ENCODE measurements at places on chromosomes 4 and X. TPM values are rescaled to one million over a fixed set of nuclear protein-coding genes. Genes with fewer than 3 reads are reported as not detected.
A peak's percentile ranks its signal among the peaks of the same experiment; 100 is the strongest.

GRCh38 chr4:74444891-74445642, at the start of gene AREG:
Gene AREG, plus strand, starts transcription at chr4:74445136. Its CDS starts 210 bp downstream, at chr4:74445346.
- H3K27ac ChIP-seq, result peak within 1 kb of the TSS; percentile 84
- H3K4me1 ChIP-seq, result no peaks in the 10 kb centered on the region
- H3K36me3 ChIP-seq, result no peaks in the 10 kb centered on the region

DNA sequence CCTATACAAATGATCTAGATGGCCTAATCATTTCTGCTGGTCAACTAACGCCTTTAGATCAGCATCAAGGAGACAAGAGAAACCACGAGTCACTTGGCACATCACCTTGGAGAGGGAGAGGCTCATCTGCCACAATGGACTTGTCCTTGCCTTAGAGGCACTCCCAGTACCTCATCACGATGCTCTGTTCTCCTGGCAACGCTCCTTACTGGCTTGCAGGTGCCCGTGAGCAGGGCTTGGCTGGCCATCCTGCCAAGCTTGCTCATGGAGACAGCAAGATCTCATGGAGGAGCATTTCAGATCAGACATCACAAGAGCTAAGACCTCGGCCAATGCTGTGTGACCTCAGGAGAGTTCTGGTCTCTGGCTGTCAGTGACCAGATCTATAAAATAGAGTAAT, 2.7 kb upstream of the SMIM20 start:
- no peak for DNase-seq
- no peaks in the 10 kb centered on the region for H3K36me3 ChIP-seq
- H3K27me3 ChIP-seq, result no peaks in the 10 kb centered on the region
- H3K27ac ChIP-seq, result no peak overlapping the region

- no peaks in the 10 kb centered on the region for H3K36me3 ChIP-seq
- no peak overlapping the region for H3K4me3 ChIP-seq
- H3K4me1 ChIP-seq, result no peaks in the 10 kb centered on the region
- H3K27me3 ChIP-seq, result no peaks in the 10 kb centered on the region
- no peak overlapping the region for H3K27ac ChIP-seq
These were observed 1907.6 kb upstream of the TENM3 start for GRCh38 chr4:180335566-180335965.

DNA sequence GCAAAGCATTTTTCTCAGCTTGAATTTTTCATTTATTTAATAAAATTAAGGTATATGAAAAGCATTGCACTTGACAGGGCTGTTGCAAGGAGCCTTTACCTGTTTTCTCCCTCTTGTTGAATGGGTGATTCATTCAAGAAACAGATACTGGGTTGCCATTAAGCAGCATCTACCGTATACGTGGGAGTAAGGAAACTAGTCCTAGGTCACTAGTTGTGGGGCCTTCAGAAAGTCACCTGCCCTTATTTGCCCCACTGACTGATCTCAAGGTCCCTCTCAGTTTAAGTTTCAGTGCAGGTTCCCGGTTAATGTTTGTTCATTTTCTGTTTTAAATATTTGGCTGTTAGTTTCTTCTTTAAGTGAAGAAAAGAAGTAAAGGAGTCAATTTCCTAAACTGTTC, 34.0 kb downstream of the LHFPL1 start:
- no peak for DNase-seq
- no peaks in the 10 kb centered on the region for H3K36me3 ChIP-seq
- H3K27me3 ChIP-seq, result no peaks in the 10 kb centered on the region
- no peak overlapping the region for H3K27ac ChIP-seq

DNA sequence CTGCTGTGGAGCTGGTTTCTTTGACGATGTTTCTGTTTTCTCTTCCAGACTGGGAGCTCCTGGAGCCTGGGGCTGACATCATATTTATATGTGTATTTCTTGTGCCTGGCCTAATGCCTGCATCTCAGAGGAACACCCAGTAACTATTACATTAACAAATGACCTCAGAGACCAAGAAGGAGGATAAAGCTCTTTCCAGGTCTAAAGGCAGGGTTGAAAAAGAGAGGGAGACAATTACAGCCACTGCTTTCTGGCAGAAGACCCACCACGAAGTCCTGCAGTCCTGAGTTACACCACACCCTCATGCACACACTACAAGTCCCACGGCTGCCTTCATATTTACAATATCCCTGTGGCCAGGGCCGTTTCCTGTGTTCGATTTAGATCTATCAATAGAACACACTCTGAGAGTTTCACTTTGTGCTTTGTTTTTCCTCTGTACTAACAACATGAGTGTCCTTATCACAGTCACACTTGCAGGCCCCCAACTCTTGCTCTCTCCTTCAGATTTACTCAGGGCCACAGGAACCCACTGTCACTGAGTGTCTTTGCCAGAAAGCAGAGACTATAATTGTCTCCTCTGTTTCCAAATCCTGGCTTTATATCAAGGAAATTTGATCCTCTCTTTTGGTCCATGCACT, 535.5 kb downstream of the MID1IP1 start:
- H3K4me1 ChIP-seq, result peaks cover 6% of the 10 kb centered on the region
- no peaks in the 10 kb centered on the region for H3K27me3 ChIP-seq
- peak overlapping the region; percentile 66 for H3K27ac ChIP-seq
- no peak overlapping the region for H3K4me3 ChIP-seq
- H3K36me3 ChIP-seq, result no peaks in the 10 kb centered on the region

DNA sequence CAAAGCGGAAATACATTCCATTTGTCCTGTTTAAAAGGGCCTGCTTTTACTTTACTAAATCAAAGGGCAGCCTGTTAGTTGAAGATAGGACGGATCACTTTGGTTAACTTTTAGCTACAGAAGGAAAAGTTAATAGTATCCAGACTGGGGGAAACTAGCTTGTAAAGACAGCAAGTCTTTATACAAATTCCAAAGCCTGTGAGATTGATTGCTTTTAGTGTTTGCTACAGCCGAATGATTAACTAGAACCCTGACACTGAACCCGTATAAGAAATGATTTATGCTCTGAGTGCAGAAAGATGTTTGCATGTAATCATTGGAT, 93.4 kb downstream of the FRAS1 start:
- H3K27ac ChIP-seq, result no peak overlapping the region
- H3K36me3 ChIP-seq, result no peaks in the 10 kb centered on the region
- no peak overlapping the region for H3K4me3 ChIP-seq

DNA sequence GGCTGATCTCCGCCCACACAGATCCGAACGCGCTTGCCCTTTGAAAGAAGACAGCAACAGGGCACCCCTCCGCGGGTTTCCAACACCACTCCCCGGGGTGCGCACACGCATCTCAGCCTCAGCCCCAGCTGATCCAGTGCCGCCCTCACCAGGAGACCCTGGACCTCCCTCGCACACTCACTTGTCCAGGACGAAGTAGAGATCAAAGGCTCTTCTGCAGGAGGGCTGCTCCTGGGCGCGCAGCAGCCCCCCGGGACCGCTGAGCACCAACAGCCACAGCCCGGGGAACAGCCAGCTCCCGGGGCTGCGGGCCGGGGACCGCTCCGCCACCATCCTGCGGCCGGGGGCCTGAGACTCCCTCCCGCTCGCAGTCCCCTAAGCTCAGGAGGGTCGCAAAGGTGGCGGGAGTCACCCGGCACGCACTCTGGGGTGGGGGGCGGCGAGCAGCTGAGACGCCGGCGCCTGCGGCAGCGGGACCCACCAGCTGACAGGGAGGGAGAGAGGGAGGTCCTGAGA, 743 bp downstream of the ANTXR2 start:
- peak; percentile 77 for DNase-seq
- no peaks in the 10 kb centered on the region for H3K36me3 ChIP-seq
- H3K4me3 ChIP-seq, result peak overlapping the region; percentile 74
- peak overlapping the region; percentile 90 for H3K27ac ChIP-seq
- no peaks in the 10 kb centered on the region for H3K27me3 ChIP-seq

- H3K4me1 ChIP-seq, result no peaks in the 10 kb centered on the region
- H3K36me3 ChIP-seq, result no peaks in the 10 kb centered on the region
- H3K4me3 ChIP-seq, result no peak overlapping the region
- no peak for DNase-seq
- H3K27me3 ChIP-seq, result no peaks in the 10 kb centered on the region
- no peak overlapping the region for H3K27ac ChIP-seq
These were observed 23.5 kb upstream of the IL2 start for GRCh38 chr4:122479935-122480416.

- no peak for DNase-seq
- no peaks in the 10 kb centered on the region for H3K36me3 ChIP-seq
- H3K4me1 ChIP-seq, result no peaks in the 10 kb centered on the region
- H3K4me3 ChIP-seq, result no peak overlapping the region
- H3K27ac ChIP-seq, result no peak overlapping the region
These were observed 25.4 kb upstream of the BMPR1B start for GRCh38 chr4:94732358-94732698.

GRCh38 chr4:6308899-6309643, 39.4 kb downstream of the WFS1 start:
- H3K27ac ChIP-seq, result no peak overlapping the region
- no peak for DNase-seq

DNA sequence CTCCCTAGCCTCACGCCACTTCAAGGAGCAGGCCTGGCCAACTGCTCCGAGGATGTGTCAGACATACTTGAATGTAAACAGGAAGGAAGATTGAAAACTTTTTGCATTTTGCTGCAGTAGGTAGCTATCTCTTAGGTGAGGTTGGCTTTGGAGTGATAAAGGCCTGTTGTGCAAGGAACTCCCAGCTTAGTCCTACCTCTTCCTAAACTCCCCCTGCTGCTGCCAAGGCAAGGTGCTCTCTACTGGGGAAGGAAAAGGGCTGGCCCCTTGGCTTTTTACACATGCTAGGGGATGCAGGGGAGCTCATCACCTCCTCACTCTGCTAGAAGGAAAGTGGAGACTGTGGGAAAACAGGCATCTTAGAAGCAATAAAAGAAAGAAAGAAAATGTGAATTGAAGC, 10.7 kb upstream of the BRS3 start:
- no peaks in the 10 kb centered on the region for H3K36me3 ChIP-seq
- no peaks in the 10 kb centered on the region for H3K4me1 ChIP-seq
- H3K4me3 ChIP-seq, result no peak overlapping the region
- DNase-seq, result no peak

- H3K36me3 ChIP-seq, result no peaks in the 10 kb centered on the region
- DNase-seq, result no peak
- no peak overlapping the region for H3K4me3 ChIP-seq
- no peaks in the 10 kb centered on the region for H3K27me3 ChIP-seq
These were observed 164.8 kb upstream of the PITX2 start for GRCh38 chr4:110787707-110788106.

DNA sequence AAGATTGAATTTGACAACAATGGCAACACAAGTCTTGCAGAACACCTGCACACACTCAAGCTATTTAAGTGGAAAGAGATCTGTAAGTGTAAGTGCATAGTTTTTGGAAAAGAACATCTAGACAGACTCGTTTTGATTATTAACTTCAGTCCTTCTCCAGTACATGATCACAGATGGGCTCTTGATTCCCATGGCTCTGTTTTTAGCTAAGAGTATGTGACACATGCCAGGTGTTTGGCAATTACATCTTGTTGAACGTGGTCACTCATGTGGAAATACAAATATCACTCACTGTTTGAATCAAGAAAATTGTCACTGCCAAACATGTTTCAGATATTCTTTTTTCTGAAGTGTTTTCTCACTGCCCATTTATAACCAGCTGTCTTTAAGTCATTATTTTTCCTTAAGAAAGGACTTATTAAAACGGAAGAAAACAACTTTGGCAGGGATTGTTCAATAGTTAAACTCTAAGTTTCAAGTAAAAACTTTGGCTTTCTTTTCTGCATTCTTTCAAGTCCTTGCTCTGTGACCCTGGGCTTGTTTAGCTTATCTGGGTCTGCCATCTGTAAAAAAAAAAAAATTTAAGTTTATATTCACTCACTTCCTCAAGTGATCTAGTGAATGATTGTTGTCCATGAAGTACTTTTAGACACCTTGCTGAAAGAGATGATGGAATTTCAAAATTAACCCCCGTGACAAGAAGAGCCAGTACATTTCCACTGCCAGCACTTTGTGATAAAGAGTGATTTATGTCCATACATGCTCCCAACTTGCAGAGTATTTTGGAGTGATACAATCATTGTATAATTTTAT, 125.4 kb downstream of the ATXN3L start:
- DNase-seq, result no peak
- H3K27me3 ChIP-seq, result no peaks in the 10 kb centered on the region
- H3K36me3 ChIP-seq, result no peaks in the 10 kb centered on the region
- H3K4me1 ChIP-seq, result no peaks in the 10 kb centered on the region
- no peak overlapping the region for H3K27ac ChIP-seq

DNA sequence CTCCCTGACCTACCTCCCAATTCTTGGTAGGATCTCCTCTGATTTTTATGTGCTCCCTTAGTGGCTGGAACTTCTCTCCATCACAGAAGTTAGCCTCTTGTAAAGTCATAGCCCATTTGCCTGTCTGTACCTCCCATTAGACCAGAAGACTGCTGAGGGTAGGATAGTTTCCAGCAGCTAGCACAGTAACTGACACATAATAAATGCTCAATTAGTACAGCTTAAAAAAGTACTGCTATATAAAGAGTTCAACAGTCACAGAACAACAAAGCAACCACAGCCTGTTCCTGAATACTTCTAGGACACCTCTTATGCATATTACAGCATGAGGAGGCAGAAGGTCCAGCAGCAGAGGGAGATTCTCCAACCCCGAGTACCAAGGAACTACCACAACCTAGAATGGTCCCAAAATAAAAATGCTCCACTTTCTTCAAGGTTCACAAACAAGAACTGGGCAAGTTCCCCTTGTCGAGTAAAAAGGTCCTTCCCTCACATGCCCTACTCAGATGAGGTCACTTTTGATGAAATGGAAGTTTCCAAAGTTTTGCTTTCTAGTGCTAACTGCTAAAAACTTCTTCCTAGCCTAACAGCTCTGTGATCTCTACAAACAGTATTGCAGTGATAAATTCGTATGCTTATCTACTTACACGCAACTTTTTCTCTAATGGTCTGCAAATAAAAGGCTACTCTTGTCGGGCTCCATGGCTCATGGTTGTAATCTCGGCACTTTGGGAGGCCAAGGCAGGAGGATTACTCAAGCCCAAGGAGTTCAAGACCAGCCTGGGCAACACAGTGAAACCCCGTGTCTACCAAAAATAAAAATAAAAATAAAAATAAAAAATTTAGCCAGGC, 12.8 kb downstream of the MECP2 start:
- H3K4me3 ChIP-seq, result no peak overlapping the region
- no peaks in the 10 kb centered on the region for H3K4me1 ChIP-seq
- H3K36me3 ChIP-seq, result no peaks in the 10 kb centered on the region
- no peaks in the 10 kb centered on the region for H3K27me3 ChIP-seq
- DNase-seq, result no peak

DNA sequence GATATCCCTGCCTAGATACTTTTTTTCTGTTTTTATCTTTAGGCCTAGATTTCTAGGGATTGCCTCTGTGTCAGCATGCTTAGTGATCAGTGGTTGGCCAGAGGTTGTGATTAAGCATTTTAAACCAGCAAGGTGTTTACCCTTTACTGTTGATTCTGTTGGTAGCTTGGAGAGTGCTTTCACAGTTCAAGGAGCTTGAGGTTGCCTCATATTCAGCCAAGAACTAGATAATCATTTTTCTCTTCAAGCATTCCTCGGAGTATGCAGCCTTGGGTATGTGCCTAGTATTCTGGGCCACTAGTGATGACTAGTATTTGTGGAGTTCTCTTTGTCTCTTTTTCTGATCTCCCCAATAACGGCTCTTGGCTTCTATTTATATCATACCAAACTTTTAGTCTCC, 20.4 kb downstream of the APOOL start:
- no peaks in the 10 kb centered on the region for H3K4me1 ChIP-seq
- H3K27ac ChIP-seq, result no peak overlapping the region
- no peak overlapping the region for H3K4me3 ChIP-seq
- H3K36me3 ChIP-seq, result no peaks in the 10 kb centered on the region

Gene ATP2B3
- not detected for total RNA-seq

Gene GSX2
- not detected for total RNA-seq

Gene RHOXF2B
- total RNA-seq, result not detected

Gene GIMD1
- total RNA-seq, result not detected

Gene ERVMER34-1
- not detected for total RNA-seq

Gene TMSB15B
- 0.54 TPM for total RNA-seq

Gene CLTRN
- total RNA-seq, result not detected

Measured in Peyer's patch (tissue), 4 donors.